ENCODE measurements at places on chromosomes 6 and 20.

- no peak for DNase-seq
Measured at GRCh38 chr6:21922086-21922485, 328.5 kb downstream of the SOX4 start.

DNA sequence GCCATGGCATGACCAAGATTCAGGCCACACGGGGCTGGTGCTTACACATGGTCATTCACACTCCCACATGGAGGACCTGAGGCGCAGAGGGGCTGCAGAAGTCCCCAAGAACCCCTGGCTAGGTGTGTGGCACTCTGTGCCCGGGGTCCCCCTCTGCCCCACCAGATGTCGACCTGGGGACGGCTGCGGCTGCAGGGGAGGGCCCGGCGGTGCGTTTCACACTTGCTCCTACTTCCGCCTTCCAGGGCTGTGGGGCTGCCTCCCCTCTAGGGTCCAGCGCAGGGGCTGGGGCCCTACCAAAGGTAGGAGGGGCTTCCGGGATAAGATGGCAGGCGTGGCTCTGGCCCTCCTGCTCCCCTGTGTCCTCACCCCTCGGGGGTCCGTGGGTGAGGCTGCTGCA, 81.1 kb upstream of the SLCO4A1 start:
- DNase-seq, result no peak

- no peak for DNase-seq
Measured at GRCh38 chr20:22776369-22776768, 192.0 kb upstream of the FOXA2 start.

DNA sequence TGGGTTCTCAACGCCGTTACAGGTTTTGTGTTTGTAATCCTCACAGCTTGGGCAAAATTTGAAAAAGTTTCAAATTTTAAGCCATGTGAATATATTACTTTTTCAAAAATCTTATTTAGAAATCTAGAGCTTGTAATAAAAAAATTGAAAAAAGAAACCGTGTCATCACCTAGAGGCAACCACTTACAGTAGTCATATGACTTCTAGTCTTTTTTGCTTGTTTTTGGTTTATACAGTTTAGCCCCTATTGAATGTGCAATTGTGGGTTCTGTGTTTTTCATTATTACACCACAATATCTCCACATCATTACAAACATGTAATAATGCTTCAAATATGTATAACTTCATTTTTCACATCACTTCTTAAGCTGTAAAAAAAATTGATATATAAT, 888 bp downstream of the DYNLRB1 start:
- DNase-seq, result no peak

DNA sequence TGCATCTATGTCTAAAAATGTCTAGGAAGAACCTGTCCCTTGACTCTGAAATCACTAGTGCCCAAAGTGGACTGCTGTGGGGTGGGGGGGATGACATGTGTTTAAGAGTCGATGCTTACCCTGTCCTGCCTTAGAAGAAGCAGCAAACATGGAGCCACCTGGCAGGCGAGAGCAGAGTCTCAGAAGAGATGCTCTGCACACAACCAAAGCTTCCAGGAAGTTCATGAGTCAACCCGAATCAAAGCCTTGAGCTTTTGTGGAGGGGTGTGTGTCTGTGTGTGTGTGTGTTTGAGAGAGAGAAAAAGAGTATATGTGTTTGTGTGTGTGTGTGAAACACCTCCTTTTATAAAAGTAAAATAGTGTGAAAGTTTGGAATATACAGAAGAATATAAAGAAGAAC, 269.9 kb downstream of the ALDH8A1 start:
- DNase-seq, result no peak

DNA sequence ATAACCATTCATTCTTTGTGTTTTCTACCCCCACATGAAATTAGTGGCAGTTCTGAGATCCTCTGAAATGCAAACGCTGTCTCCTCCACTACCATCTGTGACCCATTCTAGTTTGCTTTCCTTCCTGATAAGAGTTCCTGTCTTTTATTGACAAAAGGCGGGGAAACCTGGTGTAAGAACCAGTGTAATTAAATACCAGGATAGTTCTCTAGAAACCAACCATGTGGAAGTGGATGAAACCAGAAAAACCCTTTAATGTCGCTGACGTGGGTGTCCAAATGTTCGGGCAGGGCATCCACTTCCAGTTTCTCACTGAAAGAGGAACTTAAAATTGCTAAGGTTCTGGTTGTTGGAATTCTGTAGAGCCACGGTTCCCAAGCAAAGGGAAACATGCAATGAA, 79.1 kb downstream of the TNFRSF21 start:
- DNase-seq, result no peak

DNA sequence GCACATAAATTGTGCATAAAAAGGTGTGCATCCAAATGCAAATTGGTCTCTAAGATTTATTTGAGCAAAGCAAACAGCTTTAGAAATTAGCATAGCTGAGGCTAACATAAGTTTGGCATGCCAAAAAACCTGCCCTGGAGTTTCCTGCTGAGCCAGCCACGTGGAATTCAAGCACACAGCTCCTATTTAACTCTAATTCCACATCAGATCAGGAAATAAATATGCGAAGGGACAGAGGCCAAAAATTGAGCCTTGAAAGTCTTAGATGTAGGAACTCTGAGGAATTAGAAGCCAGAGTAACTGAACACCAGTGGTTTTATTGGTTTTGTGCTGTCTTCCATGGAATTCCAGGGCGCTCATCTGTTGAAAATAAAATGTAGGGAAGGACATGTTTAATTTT, 19.6 kb downstream of the SOBP start:
- DNase-seq, result no peak

DNA sequence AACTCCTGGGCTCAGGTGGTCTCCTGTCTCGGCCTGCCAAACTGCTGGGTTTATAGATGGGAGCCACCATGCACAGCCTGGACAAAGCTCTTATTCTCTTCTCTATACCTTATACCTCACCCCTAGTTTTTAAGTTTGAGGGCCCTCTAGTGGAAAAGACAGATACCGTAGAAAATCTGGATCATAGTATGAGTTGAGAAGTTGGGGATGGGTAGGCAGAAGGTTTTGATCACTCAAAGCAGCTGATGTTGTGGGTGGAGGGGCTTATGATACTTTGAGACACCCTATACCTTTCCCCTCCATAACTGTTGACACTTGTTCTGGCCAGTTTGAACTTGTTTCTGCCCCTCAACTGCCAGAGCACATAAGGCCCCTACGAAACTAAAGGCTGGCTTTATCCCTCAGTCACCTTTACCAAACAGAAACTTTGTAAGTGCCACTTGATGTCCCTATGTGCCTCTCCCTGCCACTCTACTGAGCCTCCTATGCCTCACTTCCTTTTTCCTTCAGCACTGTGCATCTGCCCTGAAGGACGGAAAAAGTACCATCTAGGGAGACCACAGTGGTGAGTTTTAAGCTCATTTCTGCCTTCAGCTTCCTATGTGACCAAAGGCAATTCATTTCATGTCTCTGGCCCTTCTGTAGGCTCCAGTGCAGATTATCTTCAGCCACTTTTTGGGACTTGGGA, 28.6 kb downstream of the RALY start:
- no peak for DNase-seq

- no peak for DNase-seq
Measured at GRCh38 chr6:144854654-144855053, 569.5 kb downstream of the UTRN start.

DNA sequence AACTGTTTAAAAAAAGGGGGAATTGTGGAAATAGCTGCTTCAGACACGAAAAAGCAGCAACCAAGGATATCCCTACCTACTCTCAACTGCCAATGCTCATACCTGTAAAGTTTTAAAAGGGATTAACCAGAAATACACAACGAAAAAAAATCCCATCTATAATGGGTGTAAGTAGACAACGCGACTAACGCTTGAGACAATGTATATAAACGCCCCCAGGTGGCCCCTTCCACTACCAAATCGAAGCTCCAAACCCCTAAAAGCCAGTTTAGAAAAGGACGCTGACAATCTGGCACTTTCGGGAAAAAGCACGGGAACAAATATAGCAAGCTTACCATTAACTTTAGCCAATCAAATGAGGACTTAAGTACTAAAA, 94.5 kb upstream of the BTN3A2 start:
- no peak for DNase-seq

GRCh38 chr6:38025451-38025850, 205.9 kb downstream of the ZFAND3 start:
- no peak for DNase-seq

DNA sequence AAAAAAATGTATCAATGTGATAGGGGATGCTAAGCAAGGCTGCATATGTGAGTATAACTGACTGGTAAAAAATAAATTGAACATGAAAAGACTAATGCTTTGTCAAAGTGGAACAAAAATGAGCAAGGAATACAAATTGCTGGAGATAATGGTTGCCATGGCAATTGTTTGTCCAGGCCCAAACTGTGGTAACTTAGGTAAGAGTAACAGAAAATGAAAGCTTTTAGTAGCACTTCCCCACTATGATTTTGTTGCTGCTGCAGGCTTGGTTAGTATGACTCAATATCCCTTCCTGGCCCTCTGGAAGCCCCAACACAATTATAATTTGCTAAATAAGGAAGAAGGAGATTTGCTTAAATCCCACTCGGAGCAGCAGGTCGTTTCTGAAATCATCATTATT, 577.1 kb downstream of the DOK5 start:
- no peak for DNase-seq

DNA sequence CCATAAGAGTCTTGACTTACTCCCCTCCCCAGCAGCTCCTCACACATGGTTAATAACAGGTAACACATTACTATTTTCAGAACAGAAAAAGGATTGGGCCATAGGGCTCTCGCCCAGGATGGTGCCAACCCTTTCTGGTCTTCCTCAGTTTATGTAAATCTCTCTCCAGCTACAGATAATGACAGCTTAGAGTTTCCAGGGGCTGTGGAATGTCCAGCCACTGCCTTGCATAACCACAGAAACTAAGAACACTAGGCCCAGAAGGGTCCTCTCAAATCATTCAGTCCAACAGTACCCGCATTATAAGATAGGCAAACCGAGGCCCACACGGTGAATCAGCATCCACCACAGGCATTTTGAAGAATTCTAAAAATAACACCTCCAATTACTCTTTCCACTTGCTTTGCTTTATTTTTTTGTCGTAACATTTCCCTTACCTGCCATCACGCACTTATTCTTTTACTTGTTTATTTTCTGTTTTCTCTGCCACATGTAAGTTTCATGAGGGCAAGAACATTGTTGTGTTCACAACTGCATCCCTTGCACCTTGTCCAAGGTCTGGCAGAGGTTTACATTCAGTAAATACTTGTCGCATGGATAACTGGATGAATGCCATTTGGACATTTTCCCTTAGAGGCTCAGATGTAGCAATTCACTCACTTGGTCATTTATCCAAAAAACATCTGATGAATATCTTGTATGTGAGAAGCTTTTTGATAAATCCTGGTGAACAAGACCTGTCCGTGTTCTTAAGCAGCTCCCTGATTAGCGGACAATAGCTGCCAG, 6.4 kb upstream of the SDC4 start:
- no peak for DNase-seq

GRCh38 chr20:23477223-23477622, 13.7 kb upstream of the CST8 start:
- no peak for DNase-seq

- no peak for DNase-seq
Measured at GRCh38 chr6:25620391-25620790, 31.6 kb upstream of the SCGN start.

- no peak for DNase-seq
Measured at GRCh38 chr20:8115436-8115835, 16.6 kb upstream of the PLCB1 start.

DNA sequence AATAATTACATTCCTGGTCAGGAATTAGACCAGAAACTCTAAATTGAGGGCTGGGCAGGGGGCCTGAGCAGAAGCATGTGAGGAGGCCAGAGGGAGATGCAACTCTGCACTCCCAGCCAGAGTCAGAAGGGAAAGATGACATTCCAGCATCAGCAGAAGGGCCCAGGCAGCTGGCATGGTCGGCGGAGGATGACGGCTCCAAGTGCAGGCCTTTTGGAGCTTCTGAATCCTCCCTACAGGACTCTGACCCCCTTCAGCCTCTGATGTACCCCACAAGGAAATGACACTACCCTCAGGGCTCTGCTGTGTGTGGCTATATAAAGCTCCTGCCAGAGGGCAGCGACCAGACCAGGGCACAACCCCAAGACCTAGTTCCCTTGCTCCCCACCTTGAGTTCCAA, 1.9 kb downstream of the LRFN2 start:
- no peak for DNase-seq

GRCh38 chr6:121849477-121849876, 414.0 kb downstream of the GJA1 start:
- DNase-seq, result no peak

- no peak for DNase-seq
Measured at GRCh38 chr6:22026164-22026678, 270.6 kb downstream of the PRL start.

DNA sequence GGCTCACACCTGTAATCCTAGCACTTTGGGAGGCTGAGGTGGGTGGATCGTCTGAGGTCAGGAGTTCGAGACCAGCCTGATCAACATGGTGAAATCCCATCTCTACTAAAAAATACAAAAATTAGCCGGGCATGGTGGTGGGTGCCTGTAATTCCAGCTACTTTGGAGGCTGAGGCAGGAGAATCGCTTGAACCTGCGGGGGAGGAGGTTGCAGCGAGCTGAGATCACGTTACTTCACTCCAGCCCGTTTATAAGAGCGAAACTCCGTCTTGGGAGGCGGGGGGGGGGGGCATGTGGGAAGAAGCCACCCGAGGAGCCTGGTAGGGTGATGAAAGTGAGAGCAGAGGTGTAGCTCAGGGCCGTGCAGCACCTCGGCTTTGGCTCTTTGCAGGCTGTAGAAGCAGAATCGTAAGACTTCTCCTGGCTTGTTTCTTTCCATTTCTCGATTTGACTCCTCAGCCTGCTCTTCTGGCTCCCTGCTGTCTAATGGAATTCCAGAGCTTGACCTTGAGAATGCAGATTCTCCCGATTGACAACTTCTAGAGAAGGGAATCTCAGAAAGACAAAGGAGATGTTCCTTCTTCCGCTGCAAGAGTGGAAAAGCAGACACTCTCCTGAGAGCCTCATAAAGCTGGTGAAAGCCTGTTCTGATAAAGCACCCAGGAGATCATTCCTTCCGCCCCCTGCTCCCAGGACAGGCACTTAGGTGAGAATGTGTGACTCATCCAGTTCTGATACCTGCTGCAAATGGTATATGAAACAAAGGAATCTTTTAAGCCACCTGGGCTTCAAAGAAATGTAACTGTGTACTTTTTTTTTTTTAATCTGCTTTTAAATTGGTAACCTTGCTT, 26.0 kb upstream of the PPP1R16B start:
- no peak for DNase-seq

GRCh38 chr6:5994999-5995657, 11.6 kb downstream of the NRN1 start:
- DNase-seq, result no peak

- peak; percentile 46 for DNase-seq
Measured at GRCh38 chr6:36131511-36132245, 1.4 kb downstream of the MAPK13 start.

DNA sequence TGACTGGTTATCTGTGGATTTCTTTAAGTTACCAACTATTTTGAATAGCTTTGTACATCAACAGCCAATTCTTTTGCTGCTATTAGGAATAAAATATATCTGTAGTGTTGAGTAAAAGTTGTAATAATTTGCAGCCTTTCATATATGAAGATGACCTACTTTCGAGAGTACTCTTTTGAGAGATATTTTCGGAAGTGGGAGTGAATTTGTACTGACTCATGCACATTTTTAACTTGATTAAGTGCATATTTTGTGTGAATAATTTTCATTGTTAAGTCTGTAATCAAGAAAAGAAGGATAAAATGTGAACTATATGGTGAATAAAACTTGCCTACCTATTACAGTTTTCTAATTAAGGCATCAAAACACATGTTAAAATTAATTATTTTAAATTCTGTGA, 51.9 kb downstream of the L3MBTL3 start:
- no peak for DNase-seq

Data from stimulated activated CD8-positive, alpha-beta memory T cell treated with anti-CD3 and anti-CD28 coated beads, Interleukin-15, amount 100 ng/mL, for 48 hours (primary cell).